NCI-H2029 (cell line): ENCODE measurements at places on chromosomes 1 and 21.

DNA sequence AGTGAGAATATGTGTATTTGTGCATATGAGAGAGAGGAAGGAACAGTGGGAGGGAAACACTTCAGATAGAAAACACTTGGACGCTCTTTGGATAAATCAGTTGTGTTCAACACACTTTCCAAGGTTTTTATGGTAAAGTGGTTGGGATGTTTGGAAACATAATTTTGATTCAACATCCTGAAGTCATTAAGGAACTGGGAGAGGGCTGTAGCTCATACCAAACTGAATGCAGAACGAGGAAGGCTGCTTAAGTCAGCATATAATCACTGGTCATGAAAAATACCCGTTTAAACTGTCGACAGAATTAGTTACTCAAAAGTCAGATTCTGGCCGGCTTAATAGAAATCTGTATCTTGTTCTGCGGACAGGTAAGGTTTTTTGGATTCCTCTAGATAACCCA lies 14.9 kb downstream of the LIX1L start:
- no peak for DNase-seq

DNA sequence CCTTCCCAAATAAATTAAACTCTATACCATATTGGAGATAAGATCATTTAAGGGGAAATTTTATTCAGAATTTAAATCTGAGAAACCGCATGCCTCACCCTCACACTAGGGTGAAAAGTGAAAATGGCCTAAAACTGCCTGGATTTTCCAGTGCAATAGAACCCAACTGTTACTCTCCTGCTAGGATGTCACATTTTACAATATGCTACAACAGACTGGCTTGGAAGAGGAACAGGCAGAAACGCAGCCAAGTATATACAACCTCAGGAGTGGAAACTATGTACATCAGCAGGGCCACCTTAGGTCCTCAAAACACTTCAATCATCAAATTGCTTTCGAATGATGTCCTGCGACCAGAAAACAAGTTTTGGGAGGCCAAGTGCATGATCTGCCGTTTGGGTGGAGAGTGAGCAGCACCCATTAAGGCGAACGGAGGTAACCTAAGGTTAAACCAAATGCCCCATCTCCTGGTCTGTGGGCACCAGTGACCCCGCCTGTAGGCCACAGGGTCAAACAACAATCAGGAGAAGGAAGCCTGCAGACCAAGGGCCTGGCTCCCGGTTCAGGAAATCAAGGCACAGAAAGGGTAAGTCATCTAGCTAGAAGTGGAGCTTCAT lies 4.9 kb downstream of the RCAN1 start:
- DNase-seq, result no peak

DNA sequence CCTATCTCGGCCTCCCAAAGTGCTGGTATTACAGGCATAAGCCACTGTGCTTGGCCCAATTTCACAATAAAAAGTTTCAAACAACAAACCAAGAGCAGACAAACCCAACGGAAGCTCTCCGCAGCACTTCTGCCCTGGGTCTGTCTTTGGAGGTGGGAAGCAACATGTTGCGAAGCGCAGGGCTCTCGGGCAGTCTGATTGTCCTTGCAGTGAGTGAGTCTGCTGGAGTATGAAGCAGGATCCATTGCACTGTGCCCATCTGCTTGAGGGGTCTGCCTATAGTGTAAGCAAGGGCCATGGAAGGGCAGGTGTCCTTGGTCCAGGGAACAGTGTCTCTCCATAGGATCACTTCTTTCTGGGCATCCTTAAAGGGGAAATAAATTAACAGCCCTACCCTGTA lies 14.6 kb upstream of the PARP1 start:
- no peak for DNase-seq

DNA sequence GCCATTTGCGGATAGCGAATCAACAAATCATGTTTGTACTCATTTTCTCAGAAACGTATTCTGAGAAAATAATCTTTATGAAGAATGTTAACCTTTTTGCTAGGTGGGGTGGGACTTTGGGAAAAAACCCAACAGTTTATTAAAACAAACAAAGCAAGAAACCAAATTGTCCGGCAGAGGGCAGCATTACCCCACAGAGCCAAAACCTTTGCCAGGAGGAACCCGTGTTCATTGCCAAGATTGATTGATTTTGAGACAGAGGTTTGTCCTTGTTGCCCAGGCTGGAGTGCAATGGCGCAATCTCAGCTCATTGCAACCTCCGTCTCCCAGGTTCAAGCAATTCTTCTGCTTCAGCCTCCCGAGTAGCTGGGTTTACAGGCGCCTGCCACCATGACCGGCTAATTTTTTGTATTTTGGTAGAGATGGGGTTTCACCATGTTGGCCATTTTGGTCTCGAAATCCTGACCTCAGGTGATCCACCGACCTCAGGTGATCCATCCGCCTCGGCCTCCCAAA lies 70.8 kb upstream of the RHOU start:
- peak; percentile 61 for DNase-seq

DNA sequence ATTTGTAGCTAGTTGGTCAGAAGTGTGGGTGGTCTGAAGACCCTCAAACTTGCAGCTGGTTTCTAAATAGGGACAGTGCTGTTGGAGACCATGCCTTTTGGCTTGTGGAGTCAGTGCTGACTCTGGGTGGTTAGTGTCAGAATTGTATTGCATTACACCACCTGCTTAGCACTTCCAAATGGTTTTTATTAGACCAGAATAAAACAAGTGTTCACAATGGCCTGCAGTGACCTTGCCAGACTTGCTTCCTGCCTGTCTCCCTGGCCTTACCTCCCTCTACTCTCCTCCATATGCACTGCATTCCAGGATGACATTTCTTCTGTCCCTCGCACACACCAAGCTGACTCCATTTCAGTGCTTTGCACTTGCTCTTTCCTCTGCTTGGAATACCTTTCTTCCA lies 72.7 kb upstream of the CNIH3 start:
- no peak for DNase-seq

DNA sequence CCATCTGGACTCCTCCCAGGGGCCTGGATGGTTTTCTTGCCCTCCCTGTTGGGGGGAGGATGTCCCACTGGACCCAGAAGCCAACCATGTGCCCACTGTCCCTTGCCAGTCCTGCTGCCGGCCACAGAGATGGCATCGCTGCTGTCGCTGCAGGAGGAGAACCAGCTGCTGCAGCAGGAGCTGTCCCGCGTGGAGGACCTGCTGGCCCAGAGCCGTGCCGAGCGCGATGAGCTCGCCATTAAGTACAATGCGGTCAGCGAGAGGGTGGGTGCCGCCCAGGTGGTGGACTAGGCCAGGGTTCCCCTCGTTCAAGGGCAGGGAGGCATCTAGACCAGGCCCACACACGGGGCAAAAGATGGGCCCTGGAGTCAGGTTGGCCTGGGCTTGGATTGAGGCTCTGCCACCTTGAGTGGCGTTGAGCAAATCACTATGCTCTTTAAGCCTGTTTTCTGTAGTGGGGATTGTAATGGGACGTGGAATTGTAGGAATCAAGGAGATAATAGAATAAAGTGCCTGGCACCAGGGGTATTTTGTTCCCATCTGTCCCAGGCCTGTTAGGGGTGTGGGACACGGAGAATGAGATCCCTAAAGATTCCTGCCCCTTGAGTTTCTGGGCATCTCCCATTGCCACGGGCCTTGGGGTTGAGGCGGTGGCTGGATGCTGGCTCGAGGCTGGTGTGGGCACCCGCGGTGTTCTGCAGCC lies 2.6 kb downstream of the CROCC start:
- no peak for DNase-seq

GRCh38 chr21:28804089-28804670 lies 188.5 kb downstream of the LTN1 start:
- no peak for DNase-seq

DNA sequence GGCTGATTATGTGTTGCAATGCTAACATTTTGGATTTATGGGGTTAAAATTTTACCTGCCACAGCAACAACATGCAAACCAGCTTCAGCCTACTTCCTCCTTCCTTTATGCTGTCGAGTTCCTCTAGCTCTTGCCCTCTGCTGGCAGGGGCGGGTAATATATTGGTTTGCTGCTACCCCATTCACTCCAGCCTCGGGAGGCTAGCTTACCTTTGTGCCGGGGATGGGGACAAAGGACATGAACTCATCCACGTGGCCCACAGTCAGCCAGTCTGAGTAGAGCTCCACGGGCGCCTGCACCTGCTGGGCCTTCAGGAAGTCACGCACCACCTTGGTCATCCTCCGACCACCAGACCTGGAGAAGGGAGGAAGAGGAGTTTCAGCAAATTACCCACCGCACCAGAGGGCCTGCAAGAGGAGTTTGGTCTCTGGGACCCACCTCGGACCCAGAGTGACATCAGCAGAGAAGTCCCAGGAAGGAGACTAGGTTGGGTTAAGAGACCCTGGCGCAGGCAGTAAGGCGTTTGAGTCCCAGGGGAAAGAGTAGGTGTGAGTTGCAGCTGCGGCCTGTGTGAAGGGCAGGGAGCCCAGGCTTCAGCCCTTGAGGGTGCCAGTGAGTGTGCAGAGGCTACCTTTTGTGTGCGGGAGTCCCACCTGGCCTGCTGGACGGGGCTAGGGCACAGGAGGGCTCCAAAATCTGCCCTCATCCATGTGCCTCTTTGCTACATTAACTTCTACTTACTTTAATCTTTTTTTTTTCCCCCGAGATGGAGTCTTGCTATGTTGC lies 21.8 kb upstream of the SDHB start:
- DNase-seq, result no peak

DNA sequence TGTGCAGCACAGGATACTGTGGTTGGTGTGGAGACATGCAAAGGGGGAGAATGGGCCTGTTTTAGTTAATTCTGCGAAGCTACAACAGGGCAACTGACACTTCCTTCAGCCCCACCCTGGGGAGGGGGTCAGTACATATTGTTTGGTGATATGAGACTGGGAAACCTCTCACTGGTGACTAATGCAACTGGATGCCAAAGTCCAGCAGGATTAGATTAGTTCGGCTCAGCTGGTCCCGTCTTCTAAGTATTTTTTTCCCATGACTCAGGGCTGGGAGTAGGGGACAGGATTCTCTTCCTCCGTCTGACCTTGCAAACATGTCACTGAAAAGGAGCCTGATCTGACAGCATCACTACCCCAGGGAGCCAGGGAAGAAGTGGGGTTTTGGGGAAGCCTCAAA lies 43.0 kb downstream of the PLXNA2 start:
- no peak for DNase-seq

DNA sequence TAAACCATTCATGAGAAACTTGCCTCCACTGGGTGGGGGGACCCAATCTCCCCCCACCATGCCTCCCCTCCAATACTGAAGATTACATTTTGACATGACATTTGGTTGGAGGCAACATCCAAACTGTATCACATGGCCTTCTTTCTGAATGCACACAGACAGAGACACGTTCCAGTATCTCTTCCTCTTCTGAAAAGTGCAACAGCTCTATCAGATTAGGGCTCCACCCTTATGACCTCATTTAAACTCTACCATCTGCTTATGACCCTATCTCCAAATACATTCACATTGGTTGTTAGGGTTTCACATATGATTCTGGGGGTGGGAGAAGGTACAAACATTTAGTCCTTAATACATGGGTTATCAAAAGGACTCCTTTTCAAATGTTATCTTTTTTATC lies 481.8 kb upstream of the NFIA start:
- no peak for DNase-seq

- DNase-seq, result peak; percentile 54
These were observed 26.1 kb downstream of the UBE2T start for GRCh38 chr1:202315576-202316168.

- no peak for DNase-seq
These were observed 45.3 kb upstream of the CTBS start for GRCh38 chr1:84619383-84620102.

DNA sequence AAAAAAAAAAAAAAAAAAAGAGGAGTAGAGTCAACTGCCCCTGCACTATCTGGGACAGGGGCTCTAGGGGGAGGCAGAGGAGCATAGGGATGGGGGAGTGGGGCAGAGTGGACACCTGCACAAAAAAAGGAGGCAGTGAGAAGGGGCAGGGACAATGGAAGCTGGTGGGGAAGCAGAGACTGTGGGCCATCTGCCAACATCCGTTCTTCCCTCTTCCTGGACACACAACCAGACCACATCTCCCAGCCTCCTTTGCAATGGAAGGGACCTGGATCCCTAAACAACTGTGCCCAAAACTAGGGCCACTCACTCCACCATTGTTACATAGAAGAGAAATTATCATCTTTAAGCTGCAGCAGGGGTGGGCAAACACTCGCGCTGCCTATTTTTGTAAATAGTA lies 38.4 kb downstream of the NEK2 start:
- DNase-seq, result no peak

GRCh38 chr1:180912801-180913565 lies at the start of gene KIAA1614:
Gene KIAA1614, plus strand, starts transcription at chr1:180912897. Its CDS starts 347 bp downstream, at chr1:180913244.
- no peak for DNase-seq

GRCh38 chr1:87208931-87209330 lies 119.7 kb upstream of the LMO4 start:
- no peak for DNase-seq

DNA sequence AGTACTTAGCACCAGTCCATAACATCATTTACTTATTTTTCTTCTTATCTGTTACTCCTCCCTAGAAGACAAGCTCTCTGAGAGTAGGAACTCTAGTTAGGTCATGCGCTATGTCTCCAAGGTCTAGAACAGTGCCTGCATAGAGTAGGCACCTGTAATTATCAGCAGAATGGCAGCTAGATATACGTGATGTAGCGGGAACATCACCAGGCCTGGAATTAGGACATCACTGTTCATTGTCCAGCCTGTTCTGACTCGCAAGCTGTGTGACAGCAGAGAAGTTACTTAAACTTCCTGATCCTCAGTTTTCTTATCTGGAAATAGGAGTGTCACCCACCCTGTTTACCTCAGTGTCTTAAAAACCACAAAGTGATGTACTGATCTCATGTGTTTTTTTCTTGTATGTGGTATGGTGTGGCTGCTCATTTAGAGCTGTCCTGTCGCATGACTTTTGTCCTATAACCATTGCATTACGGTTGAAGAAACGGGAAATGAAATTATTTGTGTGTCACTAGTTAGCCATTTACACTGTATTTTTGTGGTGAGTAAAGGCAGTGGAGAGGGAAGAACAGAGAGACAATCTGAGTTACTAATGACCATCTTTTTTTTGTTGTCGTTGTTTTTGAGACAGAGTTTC lies 37.1 kb upstream of the EXO1 start:
- no peak for DNase-seq

GRCh38 chr1:224433041-224433691 lies 1.4 kb downstream of the WDR26 start:
- no peak for DNase-seq

- peak; percentile 79 for DNase-seq
These were observed 180.7 kb downstream of the ZBTB18 start for GRCh38 chr1:244231572-244232315.

DNA sequence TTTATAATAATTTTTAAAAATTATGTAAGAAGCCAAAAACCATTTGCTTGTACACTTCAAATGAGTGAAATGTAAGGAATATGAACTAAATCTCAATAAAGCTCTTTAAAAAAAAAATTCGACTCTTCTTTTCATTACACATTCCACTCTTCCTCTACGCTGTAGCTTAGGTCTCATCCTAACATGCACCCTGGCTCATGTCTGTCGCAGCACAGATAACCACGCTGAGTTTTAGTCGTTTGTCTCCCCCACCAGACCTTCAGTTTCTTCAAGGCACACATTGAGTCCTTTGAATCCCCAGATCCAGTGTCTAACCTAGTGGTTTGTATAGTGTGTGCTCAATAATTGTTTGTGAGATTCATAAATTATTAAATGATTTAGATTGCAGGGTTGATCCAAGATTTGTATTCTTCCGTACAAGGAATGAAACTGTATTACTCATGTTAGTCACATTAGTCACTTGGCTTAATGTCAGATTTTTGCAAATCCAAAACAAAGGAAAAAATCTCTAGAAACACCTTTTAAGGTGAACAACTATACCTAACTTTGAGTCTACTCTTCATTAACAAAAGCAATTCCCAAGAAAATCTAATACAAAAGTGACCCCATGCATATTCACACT lies 57.3 kb downstream of the SLC25A24 start:
- DNase-seq, result no peak

- DNase-seq, result no peak
These were observed 7.0 kb downstream of the DCST2 start for GRCh38 chr1:155026588-155026987.

GRCh38 chr1:184562806-184563205 lies 176.0 kb downstream of the C1orf21 start:
- no peak for DNase-seq
